H1 (cell line): ENCODE measurements at places on chromosomes 5 and 9. TPM values are rescaled to one million over a fixed set of nuclear protein-coding genes. Genes with fewer than 3 reads are reported as not detected.

The RMRP gene
- polyA plus RNA-seq = 105 and 169 TPM in 2 replicates

The NR5A1 gene
- 0.29 and 0.74 TPM in 2 replicates for polyA plus RNA-seq

The CCDC171 gene
- polyA plus RNA-seq = 0.39 and 0.83 TPM in 2 replicates

The MYO10 gene
- polyA plus RNA-seq = 21.5 and 47.9 TPM in 2 replicates
